ENCODE measurements at places on chromosomes 4 and X. TPM values are rescaled to one million over a fixed set of nuclear protein-coding genes. Genes with fewer than 3 reads are reported as not detected.

The DAPP1 gene
- polyA plus RNA-seq, result 2.1 TPM

The RBM46 gene
- 0.22 TPM for polyA plus RNA-seq

The ELK1 gene
- polyA plus RNA-seq, result 24.7 TPM

The CLCN5 gene
- polyA plus RNA-seq, result 108 TPM

The SLC10A6 gene
- 0.26 TPM for polyA plus RNA-seq

The GAGE1 gene
- not detected for polyA plus RNA-seq

The RAPGEF2 gene
- 27.6 TPM for polyA plus RNA-seq

GRCh38 chr4:69649629-69650028 lies 3.4 kb downstream of the UGT2A1 start:
- DNase-seq, result no peak

DNA sequence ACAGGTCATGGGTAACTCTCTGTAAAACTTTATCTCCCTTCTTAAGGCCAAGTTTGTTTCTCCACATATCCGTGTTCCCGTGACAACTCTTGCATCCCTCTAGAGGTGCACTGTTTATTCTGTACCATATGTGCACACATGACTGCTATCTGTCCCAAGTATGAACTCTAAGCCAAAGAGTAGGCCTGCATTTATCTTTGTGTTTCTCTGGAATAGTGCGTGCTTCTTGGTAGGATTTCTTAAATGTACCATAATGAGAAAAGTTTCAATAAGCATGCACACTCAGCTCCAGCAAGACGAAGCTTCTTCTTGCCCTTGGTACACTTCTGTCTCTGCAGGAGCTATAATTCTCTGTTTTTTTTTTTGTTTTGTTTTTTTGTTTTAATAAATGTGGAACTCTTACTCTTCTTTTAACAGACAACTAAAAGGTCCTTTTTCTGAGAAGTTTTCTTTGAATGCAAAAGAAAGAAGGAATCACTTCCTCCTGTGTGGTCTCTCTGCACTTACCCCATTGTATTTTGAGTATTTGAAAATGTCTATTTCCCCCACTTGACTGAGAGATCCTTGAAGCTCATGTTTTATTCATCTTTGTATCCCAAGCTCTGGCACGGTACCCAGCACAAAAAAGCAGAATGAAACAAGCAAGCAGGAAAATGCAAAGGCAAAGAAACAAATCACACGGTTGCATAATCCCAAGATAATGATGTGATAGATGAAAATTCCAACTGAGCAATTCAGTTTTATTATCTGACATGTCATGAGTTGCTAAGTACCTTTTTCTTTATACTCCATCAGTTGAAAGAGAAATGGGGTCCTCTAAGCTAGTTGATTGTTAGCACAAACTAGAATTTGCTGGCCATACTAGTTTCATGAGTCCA lies 521.9 kb upstream of the BOD1L1 start:
- no peak for DNase-seq

GRCh38 chr4:183291070-183291469 lies 29.0 kb downstream of the CLDN22 start:
- DNase-seq, result no peak

GRCh38 chrX:17944833-17945497 lies 83.9 kb upstream of the RAI2 start:
- DNase-seq, result no peak

DNA sequence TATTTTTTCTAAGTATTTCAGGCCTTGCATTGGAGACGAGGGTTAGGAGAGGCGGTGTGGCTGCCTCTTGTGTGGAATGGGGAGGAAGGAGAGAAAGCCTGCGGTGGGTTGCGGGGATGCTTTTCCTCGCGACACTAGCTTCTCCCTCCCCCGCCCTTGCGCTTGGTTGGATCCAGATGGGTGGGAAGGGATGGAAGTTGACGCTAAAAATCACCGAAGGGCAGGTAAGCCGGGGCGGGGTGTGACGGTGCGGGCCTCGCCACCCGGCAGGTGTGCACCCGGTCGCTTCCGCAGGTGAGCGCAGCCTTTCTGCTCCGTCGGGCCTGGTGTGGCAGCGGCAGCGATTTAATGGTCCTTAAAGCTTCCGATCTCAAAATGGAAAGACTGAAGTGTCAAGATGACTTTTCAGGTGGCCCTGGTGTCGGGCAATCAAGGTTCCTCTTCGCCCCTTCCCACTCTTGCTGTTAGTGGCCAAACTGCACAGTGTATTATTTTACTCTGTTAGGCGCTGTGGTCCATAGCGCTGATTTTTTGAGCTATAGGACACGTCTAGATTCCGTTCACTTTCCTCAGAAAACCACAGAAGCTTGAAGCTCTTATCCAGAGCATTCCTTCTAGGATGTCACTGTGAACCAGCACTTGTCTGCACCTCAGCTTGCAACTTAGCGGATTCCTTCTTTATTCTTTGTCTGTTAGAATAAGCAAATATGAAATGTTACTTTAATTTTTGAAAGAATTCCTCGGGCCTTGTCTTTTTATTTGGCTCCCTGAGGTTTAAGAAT lies 765 bp downstream of the ENOPH1 start:
- DNase-seq, result no peak

- no peak for DNase-seq
Observed at GRCh38 chr4:109462802-109463201, 29.2 kb downstream of the SEC24B start.

GRCh38 chr4:145524552-145524951 lies 42.9 kb downstream of the SMAD1 start:
- no peak for DNase-seq

DNA sequence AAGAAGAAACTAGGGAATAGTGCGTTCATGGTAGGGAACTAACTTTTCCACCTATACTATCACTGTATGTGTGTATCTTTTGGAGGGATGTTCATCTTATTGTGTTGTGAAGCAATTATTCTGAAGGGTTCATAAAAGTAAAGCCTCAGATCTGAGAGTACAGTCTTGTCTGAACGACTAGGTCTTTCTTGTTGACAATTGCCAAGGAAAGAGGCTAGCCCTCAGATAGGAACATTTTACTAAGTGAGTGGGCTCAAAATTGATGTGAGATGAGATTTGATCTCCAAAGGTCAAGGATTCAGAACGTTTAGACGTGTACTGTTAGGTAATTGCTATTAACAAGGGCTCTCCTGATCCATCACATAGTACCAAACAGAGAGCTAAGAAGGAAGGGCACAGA lies 15.2 kb upstream of the CNOT6L start:
- DNase-seq, result no peak

- no peak for DNase-seq
Observed at GRCh38 chr4:156538210-156538609, 433.4 kb downstream of the PDGFC start.

DNA sequence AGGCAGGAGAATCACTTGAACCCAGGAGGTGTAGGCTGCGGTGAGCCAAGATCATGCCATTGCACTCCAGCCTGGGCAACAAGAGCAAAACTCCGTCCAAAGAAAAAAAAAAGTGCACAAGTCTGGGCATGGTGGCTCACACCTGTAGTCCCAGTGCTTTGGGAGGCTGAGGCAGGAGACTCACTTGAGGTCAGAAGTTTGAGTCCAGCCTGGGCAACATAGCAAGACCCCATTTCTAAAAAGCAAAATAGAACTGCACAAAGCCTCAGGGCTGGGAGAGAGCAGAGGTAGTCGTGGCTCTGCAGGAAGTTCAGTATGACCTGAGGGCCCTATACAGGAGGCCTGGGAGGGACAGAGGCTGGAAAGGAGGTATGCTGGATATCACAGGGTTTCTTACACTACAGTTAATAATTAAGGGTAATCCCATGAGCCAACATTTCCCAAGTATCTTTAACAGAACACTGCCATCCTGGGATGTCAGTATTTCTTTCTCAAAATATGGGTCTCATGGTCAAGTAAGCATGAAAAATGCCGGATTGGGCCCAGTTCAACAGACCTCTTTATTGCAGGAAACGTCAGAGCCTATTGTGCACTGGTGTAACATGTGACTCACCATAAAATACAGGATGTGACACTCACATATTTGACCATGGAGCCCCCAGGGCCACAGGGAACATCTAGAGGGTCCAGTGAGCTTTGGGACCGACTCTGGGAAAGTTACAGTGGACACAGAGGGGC lies 37.8 kb downstream of the ACSL1 start:
- no peak for DNase-seq

DNA sequence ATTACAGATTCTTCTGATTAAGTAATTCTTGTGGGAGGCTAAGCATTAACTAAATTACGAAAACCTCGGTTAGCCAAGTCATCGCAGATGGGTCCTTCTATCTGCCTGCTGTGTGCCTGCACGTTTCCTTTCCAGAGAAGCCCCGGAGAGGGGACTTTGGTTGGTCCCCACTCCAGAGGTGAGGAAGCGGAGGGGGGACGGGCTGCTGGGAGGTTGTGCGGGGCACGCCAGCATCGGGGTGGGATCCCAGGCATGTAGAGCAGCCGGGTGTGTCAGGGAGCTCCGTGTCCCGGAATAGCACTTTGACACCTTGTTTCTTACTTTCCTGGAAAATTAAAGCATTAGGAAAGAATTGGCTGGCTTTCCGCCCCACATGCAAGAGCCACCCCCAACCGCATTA lies 26.6 kb downstream of the PIGG start:
- DNase-seq, result no peak

GRCh38 chr4:143346206-143346605 lies 9.5 kb downstream of the GAB1 start:
- no peak for DNase-seq

- DNase-seq, result no peak
Observed at GRCh38 chr4:153773236-153773690, 13.4 kb upstream of the RNF175 start.

DNA sequence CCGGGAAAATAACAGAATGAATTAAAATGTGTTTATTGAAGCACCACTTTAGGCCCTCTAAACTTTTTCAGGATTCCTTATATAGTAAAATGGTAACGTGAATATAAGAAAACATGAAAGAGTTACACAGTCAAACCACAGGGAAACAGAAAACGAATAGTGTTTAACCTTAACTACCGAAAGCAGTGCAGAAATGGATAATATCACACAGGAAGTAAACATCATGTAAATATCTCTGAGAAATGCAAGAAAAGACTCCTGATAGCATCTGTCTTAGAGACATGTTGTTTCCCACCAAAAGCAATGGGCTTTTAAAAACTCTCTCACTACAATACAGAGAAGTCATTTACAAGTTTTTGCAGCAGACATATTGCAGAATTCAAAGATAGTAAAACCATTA lies 323.9 kb upstream of the CXXC4 start:
- DNase-seq, result no peak

GRCh38 chr4:119663160-119663788 lies 34.7 kb upstream of the PDE5A start:
- no peak for DNase-seq

- no peak for DNase-seq
Observed at GRCh38 chr4:176729489-176729888, 63.2 kb downstream of the VEGFC start.

GRCh38 chr4:158810487-158811215 lies 41.8 kb downstream of the FNIP2 start:
- peak; percentile 56 for DNase-seq

- no peak for DNase-seq
Observed at GRCh38 chr4:179880756-179881155, 2362.4 kb upstream of the TENM3 start.

DNA sequence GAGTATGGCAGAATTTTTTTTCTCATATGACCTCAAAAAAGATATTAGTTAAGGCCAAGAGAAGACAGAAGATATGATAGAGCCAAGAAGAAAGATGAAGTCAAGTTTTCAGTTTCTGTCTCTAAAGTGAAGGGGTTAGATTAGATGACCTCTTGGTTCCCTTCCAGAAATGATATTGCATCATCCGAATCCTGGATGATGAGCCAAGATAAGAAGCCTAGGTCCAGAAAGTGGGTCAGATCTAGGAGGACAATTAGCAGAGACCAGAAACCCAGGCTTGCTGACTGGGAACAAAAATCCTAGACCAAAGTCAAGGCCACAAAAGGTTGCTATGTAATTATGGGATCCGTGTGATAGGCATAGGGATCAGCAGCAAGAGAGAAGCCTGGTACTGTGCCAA lies 20.2 kb downstream of the SATL1 start:
- DNase-seq, result no peak

DNA sequence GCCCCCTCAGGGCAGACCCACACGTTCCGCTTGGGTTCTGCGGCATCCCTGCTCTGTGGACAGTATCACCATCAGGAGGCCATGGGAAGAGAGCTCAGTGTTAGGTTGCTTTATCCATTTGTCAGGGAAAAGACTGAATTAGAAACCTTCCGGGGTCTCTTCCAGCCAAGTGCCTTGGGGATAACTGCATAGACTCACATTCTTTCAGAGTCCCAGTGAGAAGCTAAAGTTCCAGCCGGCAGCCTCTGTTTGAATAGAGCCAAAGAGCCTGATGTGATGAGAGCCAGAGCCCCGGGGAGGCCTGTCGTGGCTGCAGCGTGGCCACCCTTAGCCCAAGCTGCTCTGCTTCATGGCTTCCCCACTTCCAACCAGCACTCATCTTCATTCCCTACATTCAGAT lies 85.2 kb downstream of the FHDC1 start:
- no peak for DNase-seq

DNA sequence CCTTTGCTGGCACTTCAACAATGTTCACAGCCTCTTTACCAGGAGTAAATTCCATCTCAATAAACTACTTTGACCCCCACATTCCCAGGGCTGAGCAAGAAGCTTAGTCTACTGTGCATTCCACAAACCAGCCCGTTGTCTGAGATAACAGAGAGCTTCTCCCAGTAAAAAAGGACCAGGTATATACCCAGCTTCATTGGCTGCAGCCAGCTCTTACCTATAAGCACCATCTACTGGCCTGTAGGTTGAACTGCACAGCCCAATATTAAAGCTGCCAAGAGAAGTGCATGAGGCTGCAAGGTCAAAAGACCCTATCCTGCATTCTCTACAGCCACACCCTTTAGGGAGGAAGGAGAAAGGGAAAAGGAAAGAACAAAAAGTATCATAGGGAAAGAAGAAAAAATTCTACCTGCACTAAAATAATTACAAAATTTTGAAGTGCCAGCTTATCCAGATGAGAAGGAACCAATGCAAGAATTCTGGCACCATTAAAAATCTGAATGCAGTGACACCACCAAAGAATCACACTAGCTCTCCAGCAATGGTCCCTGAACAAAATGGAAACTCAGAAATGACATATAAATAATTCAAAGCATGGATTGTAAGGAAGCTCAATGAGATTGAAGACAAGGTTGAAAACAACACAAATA lies 45.7 kb upstream of the INTU start:
- no peak for DNase-seq

DNA sequence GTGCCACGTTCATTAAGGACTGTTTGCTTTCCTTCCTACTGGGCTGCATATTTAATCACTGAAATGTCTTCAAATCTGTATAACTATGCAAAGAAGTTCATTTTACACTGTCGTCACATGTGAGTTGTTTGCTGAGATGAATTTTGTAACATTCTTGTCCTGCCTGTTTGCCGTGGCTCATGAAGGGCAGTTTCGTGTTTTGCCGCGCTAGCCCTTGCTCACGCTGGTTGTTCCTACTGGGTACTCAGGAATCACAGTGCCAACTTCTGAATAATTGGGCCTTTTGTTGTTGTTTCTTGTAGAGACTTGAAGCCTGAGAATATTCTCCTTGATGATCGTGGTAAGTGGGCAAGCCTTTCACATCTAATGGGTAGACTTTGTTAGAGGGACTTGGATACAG lies 52.2 kb downstream of the HTT-AS start:
- no peak for DNase-seq
